ENCODE measurements at places on chromosomes 11 and 22.

DNA sequence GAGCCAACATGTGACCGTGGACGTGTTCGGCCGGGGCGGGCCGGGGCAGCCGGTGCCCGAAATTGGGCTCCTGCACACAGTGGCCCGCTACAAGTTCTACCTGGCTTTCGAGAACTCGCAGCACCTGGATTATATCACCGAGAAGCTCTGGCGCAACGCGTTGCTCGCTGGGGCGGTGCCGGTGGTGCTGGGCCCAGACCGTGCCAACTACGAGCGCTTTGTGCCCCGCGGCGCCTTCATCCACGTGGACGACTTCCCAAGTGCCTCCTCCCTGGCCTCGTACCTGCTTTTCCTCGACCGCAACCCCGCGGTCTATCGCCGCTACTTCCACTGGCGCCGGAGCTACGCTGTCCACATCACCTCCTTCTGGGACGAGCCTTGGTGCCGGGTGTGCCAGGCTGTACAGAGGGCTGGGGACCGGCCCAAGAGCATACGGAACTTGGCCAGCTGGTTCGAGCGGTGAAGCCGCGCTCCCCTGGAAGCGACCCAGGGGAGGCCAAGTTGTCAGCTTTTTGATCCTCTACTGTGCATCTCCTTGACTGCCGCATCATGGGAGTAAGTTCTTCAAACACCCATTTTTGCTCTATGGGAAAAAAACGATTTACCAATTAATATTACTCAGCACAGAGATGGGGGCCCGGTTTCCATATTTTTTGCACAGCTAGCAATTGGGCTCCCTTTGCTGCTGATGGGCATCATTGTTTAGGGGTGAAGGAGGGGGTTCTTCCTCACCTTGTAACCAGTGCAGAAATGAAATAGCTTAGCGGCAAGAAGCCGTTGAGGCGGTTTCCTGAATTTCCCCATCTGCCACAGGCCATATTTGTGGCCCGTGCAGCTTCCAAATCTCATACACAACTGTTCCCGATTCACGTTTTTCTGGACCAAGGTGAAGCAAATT is 1.8 kb downstream of the FUT4 start:
- DNase-seq = no peak

DNA sequence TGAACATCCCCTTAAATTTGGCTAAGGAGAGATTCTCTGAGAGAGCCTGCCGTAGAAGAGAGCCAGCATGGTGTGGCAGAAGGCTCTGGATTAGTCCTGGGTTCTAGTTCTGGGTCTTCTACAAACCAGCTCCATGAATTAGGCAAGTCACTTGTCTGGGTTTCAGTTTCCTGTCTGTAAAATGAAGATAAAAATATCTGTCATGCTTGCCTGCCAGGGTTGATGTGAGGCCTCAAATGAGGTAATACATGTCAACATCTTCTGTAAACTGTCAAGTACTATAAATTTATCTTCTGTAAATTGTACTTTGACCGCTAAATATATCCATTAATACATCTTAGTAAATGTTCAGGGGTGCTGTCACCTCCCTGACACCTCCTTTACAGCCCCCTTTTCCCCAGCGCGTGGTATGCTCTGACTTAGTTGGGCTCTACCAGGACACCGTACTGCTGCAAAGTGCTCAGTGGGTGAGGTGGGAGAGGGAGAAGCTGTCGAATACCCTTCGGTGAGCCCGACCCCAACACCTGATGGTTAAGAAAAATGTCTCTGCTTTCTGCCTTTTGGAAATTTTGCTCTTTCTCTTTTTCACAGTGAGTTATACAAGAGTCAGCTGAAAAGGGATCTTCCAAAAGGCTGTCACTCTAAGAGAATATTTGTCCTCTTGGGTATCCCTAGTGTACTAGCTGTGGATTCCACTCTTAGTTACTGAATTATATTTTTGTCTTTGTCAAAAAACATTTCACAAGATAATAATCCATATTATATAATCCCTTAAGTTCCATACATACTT is 15.0 kb downstream of the RBX1 start:
- DNase-seq = no peak

DNA sequence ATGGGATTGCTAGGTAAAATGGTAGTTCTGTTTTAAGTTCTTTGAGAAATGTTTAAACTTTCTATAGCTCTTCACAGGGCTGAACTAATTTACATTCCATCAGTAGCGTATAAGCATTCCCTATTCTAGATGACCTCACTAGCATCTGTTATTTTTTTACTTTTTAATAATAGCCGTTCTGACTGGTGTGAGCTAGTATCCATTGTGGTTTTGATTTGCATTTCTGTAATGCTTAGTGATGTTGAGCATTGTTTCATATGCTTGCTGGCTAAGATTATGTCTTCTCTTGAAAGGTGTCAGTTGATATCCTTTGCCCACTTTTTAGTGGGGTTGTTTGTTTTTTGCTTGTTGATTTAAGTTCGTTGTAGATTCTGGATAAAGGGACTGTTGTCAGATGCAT is 35.9 kb downstream of the MMP27 start:
- DNase-seq = peak; percentile 62

DNA sequence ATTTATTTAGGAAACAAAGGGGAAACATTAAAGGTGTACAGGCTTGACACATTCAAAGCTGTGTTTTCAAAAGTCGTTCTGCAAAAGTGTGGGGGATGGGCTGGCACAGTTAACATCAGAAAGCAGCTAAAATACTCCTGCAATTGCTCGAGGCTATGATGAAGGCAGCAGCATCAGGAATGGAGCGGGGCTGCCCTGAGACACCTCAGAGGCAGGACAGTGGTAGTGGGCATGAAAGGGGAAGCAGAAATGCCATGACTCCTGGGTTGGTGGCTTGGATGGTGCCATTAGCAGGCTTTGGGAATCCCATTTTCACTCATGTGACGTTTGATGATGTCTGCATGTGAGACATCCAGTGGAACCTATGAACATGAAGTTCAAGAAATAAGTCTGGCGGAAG is 646 bp downstream of the NCAPD3 start:
- DNase-seq = no peak
